Activated effector memory CD4-positive, alpha-beta T cell treated with anti-CD3 and anti-CD28 coated beads, Interleukin-2, amount 50 U/mL, for 16 hours (primary cell): ENCODE measurements at places on chromosomes 5 and 9.

DNA sequence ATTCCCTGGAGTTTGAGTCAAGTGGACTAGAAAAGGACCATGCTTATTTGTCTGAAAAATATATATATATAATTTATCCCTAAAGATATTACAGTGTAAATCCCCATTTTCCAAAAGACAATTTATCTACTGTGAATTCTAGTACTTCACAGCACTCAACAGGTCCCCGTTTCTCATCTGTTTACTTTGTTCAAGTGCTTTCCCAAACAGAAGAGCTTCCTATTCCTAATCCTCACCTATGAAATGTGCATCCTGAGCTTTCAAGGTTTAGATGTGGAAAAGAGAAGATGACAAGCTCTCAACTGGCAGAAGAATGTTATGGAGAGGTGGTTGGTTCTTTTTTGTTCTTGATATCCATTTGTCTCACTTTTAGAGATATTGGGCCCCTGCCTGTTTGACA, 401.6 kb upstream of the ZNF608 start:
- no peak for DNase-seq

DNA sequence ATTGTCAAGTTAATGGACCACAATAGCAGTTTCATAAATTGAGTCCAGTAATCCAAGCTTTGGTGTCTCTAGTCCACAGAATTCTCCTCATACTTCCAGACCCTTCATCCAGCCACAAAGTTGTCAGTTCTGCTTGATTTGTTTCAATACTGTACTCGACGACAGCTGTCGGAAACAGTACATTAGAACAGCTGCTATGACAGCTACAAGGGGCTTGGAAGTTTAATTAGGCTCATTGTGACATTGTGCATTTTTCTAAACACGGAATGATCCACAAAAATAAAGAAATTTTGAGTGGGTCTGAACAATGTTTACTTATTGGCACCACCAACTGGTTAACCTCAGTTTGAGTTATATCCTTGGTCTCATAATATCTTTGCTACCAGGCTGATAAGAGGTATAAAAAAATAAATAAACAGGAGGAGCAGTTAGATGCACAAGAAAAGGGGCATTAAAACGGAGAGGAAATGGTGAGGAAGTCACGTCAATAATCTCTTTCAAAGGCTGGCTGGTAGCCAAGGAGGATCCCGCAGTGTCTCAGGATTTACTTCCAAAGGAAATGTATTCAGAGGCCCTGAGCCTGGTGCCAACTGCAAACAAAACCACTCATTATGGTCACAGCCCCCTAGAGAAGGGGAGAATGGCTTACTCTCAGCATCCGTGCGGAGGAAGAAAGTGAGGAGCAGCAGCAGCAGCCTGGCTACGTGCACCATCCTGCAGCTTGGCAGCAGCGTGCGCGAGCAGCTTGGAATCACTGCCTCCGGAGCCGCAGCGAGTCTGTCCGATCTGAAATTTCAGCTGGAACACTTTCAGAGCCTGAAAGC, 933.8 kb upstream of the DMAC1 start:
- DNase-seq = no peak

DNA sequence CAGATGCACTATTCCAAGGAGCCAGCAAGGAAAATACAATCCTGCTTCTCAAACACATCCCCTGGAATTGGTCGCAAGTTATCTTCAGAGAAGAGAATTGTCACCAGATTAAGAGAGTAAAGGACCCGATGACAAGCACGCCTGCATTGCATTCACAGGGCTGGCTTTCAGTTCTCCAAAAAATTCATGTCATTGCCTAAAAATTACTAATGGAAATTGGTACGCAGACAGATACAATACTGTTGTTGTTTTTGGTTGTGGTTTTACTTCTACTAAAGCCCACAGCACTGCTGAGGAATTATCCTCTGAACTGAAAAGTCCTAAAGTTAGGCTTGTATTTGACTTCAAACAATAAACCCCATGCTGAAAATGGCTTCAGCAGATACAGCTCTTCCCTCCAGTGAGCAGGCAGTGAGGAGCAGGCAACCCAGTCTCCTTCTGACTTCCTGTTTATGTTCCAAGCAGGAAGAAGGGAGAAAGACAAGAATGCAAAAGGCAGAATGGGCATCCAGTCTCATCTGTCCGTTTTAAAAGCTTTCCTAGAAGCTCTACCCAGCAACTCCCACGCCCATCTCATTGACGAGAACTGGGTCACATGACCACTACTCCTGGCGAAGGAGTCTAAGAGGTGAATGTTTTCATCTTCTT, 80.6 kb upstream of the ZNF366 start:
- no peak for DNase-seq

DNA sequence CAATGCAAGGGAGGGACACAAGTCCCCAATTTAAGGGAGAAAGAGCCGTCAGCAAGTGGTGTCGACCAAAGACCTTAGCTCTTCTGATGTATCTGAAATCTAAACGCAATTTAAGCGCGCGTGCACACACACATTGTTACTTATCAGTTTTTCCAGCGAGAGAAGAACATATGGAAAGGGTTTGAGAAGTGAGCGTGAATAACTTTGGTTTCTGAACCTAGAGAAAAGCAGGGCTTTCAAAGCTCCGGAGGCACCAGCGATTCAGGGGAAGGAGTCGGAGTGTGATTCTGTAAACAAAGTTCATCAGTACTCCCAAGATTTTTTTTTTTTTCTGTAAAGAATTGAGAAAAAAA, 191.8 kb downstream of the MEF2C start:
- no peak for DNase-seq

GRCh38 chr9:74379718-74380117, 117.4 kb upstream of the RORB start:
- no peak for DNase-seq

GRCh38 chr9:137658781-137659180, 40.0 kb downstream of the EHMT1 start:
- DNase-seq = no peak

- no peak for DNase-seq
Measured at GRCh38 chr5:78568212-78568611, 80.4 kb downstream of the LHFPL2 start.

- DNase-seq = no peak
Measured at GRCh38 chr9:4489919-4490704, at the start of gene SLC1A1. Gene SLC1A1, plus strand, starts transcription at chr9:4490468. Its CDS starts 212 bp downstream, at chr9:4490680.
